Peyer's patch (tissue), 4 donors: ENCODE measurements at places on chromosomes 12 and 14.
A peak's percentile ranks its signal among the peaks of the same experiment; 100 is the strongest.

GRCh38 chr12:5507401-5507935, 75.6 kb downstream of the NTF3 start:
- DNase-seq = no peak

GRCh38 chr12:45431126-45431525, 215.2 kb downstream of the ANO6 start:
- DNase-seq = no peak

DNA sequence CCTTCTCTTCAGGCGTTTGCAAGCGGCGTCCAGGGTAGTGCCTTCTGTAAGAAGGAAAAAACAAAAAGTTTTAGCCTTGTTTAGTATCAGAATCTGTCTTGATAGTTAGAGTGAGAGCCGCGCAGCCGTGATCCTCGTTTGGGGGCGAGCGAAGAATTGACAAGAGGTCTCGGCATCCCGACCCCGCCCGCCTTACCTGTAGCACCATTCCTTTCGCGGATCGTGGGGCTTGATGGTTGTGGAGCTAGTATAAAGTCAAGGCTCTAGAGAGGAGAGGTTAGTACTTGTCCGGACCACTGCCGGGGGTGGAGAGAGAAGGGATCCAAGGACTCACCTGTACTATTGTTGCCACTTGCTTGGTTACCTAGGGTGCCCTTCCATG, 494 bp downstream of the TMTC3 start:
- DNase-seq = no peak

DNA sequence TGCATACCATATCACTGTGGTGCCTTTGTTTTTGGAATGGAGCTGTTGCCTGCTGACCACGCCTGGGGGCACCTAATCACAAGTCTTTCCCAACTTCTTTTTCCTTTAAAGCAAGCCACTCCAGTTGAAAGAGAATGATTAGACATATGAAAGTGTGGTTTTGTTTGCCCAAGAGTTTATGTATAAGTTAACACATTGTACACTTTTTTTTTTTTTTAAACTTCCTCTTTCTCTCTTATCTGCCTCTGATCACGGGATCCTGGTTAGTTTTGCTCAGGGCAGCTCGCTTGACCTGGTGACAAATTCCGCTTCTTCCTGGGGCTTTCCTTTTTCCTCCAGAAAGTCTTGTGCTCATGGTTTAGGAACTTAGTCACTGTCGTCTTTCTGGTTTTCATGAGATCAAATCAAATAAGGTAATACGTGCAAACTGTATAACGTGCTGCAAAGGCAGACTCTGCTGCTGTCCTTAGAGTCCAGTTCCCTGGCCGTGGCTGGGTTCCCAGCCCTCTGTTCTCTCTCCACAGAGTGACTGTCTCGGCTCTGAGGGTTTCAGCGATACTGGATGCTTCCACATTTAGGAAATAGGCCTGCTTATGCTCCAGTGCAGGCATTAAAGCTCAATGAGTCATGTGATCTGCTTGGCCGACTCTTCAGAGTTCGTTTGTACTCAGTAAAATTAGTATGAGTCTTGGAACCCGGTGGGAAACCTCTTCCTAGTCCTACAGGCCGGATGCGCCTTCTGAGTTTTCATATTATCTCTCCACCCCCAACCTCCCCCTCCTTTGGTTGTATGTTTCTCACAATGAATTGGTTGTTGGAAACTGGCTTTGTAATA, 15.2 kb downstream of the RASSF3 start:
- DNase-seq = peak; percentile 52

- DNase-seq = peak; percentile 54
Observed at GRCh38 chr12:6745741-6746525, 7.0 kb downstream of the MLF2 start.

- peak; percentile 57 for DNase-seq
Observed at GRCh38 chr12:103930787-103931735, 851 bp downstream of the HSP90B1 start.

GRCh38 chr12:92570056-92570753, 132.6 kb upstream of the PLEKHG7 start:
- peak; percentile 70 for DNase-seq

DNA sequence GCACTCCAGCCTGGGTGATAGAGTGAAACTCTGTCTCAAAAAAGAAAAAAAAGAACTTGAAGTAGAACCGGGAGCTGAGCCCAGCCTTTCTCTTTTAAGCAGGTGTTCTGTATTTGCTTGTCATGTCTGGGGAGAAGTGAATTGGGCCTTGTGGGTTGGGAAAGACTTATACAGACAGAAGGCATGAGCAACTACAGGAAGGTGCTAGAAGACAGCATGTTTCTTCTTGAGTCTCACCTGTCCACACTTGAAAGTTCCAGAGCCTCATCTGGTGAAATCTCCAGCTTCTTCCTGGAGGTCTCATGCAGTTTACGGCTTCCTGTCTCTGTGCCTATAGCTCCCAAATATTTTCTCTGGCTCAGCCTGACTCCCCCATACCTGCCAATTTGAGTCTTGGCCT, 2.5 kb downstream of the PGAM5 start:
- DNase-seq = no peak

DNA sequence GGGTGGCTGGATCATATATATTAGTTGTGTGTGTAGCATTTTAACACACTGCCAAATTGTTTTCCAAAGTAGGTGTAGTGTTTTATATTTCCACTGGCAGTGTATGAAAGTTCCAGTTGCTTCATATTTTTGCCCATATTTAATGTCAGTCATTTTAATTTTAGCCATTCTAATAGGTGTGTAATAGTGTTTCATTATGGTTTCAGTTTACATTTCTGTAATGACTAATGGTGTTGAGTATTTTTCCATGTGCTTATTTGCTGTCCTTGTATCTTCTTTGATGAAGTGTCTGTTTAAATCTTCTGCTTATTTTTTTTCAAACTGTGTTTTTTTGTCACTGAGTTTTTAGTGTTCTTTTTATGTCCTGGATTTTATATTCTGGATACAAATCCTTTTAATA, 8.7 kb downstream of the TBC1D15 start:
- no peak for DNase-seq

- DNase-seq = no peak
Observed at GRCh38 chr12:47504775-47505446, 200.9 kb downstream of the RPAP3 start.

DNA sequence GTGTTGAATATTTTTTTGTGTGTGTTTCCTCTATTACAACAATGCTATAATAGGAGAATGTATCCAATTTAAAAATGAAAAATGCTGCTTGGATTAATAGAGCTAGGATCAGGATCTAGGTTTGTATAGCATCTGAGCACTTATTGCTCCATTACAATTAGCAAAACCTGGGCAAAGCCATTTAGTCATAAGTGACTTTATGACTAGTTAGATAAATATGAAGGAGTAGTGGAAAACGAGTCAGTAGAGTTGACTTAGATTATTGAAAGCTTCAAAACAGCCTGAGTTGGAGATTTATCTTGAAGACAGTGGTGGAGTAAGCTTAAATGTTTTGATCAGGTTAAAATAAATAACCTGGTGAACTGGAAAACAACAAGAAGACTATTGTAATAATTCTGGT, 2.8 kb downstream of the MED21 start:
- DNase-seq = no peak

DNA sequence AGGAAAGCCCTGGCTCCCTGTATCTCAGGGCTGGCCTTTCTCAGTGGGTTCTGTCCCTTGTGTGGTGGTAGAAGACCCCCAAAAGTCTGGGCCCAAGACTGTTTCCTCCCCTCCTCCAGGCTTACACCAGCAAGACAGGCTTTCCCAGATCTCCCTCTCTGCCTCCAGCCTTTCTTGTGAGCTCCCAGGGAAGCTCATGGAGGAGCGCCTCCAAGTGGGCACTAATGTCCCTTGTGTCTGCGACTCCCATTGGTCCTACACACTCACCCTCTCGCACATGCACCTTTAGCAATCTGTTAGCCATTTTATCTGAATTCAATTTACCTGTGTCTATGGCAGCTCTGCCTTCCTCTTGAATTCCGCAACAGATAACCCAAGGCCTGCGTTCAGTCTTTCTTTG, 251.1 kb upstream of the CAND1 start:
- DNase-seq = no peak

DNA sequence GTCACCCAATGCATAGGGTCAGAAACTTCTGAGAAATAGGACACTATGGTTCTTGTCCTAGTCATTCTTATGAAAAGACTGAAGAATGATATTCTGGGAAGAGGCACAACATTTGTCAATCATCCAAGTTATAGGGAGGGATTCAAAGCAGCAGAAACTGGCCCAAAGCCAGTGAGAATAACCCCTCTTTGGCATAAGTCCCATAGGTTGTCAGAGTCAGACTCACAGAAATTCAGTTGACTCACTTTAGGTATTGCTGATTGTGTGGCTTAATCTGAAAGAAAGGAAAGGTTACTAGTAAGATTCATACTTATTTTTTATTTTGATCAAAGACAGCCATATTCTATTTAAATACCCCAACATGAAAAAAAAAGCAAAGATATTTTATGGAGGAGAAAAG, 151.0 kb downstream of the SRGAP1 start:
- no peak for DNase-seq

GRCh38 chr14:100709289-100710284, 17.1 kb upstream of the DLK1 start:
- DNase-seq = peak; percentile 65

DNA sequence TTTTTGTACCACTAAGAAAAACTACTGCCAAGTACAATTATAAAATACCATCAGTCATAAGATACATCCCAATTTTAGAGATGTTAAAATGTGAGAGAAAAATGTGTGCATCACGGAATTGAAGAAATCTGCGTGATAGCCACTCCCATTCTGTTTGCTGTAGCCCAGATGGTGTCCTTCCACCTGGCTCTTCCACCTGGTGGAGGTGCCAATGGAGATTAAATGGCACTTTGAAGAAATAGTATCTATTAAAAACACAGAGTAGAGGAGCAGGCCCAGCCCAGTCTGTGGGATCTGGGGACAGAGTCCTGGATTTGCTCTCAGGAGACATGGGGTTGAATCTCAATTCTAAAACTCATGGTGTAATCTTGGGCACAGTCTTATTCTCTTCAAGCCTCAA, 35.5 kb downstream of the TSPAN11 start:
- no peak for DNase-seq

DNA sequence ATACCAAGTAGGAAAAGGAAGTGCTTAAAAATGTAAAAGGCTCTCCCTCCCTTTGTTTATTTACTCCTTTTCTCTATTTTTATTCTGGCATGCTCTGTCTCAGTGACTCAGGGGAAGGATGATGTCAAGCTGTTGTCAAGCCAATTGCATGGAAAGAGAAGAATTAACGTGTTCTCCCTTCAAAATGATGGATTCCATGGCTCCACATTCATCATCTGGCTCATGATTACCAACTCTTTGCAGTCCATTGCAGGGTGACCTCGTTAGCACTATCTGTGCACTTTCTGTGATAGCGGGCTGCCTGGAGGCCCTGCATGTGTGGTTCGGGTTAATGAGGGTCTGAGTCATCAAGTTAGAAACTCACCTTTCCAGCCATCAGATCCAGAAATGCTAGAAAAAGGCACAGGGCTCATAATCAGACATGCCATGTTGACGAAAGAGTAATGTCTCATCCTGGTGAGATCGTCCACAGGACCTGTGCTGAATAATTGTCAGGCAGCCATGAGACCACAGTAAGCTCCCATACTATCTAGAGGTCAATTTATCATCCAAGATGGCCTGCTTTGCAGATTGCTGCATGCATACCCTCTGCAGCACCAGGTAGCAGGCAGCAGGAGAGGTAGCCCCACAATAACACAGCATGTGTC, 79.2 kb upstream of the BTG1 start:
- DNase-seq = no peak

DNA sequence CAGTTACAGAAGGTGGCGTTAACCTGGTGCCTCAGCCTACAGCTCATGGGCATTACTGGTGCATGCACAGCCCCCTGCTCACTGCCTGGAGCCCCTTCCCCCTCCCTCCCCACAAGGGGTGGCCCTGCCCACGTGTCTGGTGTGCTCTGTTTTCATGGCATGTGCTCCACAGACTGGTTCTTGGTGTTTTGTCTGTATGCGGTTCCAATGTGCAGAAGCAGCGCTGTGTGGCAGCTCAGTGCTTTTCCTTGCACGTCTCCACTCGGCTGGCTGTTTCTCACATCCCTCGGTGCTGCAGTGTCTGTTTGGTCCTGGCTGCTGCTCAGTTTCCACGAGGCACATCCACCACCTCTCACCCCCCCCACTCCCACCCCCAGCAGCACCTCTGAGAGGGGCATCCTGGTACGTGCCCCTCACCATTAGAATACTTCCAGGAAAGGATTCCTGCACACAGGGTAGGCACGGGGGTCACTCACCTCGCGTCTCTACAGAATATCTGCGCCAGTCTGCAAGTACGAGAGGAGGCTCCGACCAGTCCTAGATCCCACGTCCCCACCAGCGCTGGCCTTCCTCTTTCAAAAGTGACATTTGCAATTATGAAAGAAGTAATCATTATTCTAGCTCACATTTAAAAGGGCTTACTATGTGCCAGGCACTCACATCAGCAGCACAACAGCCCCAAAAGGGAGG, 27.1 kb downstream of the DIO3 start:
- no peak for DNase-seq

DNA sequence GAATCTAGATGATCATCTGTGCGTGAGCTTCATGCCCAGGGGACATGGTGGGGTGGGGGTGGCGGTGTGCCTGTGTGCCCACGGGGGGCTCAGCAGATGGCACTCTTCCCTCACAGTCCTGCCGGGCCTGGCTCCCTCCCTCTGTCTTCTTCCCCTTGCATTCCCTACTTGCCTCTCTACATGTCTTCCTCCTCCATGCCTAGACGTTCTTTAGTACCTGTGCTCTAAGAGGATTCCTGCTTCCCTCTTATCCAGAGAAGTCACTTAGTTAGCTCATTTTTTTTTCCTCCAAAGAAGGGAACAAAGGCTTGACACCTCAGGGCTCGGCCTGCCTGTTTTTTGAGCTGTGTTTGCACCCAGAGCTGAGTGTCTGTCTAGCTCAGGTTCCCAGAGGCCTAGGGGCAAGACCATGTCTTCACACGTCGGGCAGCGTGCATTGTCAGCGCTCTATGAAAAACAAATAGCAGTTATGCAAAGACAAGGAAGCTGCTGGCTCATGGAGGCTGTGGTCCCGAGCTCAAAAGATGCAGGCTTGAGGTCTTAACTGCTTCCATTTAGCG, 48.8 kb downstream of the NINJ2 start:
- no peak for DNase-seq

GRCh38 chr12:79614730-79615129, 76.0 kb downstream of the PAWR start:
- no peak for DNase-seq

DNA sequence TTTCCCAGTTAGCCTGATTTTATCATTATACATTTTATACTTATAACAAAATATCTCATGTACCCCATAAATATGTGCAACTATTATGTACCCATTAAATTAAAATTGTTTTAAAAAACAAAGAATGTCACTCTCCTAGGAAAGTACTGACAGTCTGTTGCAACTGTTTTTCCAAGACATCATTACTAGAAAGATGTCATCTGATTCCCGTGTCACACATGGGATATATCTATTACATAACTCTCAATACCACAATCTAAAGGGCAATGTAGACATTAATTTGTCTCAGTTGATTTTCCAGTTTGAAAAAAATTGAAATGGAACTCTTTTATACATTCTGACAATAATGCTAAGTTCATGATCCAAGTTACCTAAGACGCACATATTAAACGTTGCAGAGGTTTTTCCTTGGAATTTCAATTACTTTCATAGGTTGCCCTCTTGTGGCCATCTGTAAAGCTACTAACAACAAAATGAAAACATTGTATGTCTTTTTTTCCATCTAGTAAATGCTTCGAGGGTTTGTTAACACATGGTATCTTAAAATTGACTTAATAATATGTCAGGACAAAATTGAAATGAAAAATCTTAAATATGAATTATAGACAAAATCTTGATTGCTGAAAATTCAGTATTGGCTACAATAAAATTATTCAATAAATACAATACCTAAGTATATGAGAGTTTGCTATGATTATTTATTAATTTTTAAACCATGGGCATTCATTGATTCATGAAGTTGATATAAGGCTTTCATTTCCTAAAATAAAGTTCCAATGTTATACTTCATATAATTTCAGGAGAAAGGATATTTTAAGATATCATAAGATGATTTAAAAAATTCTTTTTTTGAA, 131.6 kb downstream of the PPFIA2 start:
- no peak for DNase-seq
